8988T (cell line): ENCODE measurements at places on chromosomes 3 and 15.

DNA sequence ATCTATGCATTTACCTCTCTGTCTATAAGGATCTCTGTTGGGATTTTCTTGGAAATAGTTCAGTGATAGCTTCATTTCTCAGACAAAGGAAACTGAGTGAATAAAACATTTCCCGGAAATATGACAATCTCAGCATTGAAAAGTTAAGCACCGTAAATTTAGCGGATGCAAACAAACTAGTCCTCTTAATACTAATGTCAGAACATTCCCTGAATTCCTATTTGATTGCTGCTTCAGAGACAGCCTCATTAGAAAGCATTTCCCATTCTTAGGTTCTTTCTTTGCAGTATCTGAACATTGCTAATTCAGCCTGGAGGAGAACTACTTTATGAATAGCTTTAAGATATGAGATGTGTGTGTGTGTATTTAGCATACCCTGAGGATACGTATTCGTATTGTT is 101.3 kb downstream of the NR2F2 start:
- DNase-seq, result no peak

- no peak for DNase-seq
These were observed 258.0 kb upstream of the RARB start for GRCh38 chr3:25170021-25170420.

GRCh38 chr15:70362886-70363285 is 265.2 kb upstream of the TLE3 start:
- peak; percentile 55 for DNase-seq

DNA sequence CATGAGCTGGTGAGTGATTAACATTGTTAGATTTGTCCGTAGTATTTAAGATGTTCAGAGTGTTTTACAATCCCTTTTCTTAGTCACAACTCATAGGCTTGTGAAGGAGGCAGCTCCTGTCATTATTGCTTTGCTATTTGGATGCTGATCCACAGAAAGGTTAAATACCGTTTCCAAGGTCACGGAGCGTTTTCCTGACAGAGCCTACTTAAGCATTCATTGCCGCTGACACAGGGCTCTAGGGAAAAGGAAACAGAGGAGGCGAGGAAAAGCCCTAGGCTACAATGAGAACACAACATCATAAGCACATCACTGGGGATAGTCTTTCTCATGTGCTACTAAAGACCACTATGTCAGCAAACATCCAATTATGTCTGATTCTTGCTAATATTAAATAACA is 38.5 kb upstream of the CPB1 start:
- no peak for DNase-seq

DNA sequence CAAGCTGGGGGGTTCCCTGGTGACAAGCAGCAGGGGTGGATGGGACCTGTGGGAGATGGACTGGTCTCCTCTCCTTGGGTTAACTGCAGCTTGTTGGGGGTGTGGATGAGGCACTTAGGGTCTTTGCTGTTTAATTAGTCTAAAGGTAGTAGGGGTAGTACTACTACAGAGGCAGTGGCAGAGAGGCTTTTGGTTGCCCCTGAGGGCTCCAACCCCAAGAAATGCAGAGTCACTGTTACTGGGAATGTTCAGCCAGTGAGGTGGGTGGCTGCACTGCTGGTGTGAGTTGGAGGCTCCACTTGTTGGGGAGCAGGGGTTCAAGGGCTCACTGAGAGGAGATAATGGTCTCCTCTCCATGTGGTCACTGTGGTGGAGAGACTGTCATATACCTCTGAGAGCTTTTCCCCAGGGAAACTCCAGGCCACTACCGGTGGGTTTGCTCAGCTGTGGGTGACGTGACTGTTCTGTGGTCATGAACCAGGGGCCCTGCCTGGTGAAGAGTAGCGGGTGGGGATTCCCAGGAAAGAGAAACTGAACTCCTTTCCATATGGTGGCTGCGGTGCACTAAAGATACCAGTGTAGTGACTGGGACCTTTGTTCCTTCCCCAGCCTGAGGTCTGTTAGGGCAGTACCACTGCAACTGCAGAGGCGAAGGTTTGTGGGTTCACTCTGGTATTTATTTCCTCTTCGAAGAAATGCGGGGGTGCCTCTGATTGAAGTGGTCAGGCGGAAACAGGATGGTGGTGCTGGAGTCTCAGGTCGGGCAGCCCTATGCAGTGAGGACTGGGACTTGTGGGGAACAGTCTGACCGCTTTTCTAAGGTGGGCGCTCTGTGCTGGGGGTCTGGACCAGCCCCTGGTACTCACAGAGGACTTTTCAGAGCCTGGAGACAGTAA is 68.9 kb upstream of the TNFSF10 start:
- no peak for DNase-seq

DNA sequence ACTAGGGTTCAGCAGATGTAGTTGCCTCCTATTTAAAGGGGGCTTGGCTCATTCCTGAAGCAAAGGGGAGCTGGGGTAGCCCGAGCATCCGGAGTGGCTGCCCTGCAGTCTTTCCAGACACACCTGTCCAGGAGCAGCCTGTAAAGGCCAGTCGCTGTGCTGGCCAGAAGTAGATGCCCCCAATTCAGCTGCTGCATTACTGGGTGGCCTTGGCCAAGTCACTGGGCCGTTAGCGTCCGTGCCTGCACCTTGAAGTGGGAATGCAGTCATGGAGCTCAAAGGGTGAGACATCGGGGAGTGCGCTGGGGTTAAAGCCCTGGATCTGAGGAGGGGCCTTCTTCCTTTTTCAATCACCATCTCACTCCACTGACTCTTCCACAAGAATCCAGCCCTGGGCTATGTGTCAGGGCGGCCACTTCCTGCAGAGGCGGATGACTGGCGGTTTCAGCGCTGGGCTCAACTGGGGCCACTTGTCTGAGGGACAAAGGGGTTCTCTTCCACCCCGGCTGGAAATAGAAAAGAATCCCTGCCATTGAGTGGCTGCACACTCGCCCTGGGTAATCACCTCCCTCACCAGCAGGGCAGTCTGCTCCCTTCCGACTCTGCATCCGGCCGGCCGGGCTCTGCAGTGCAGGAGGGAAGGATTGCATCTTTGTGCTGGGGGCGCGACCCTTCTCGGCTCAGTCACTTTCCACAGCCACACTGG is 11.8 kb downstream of the ALDH1A3 start:
- no peak for DNase-seq

GRCh38 chr3:9947025-9947995 is 4.9 kb downstream of the PRRT3 start:
- DNase-seq, result peak; percentile 95
